ENCODE measurements at places on chromosomes 1 and 21. TPM values are rescaled to one million over a fixed set of nuclear protein-coding genes. Genes with fewer than 3 reads are reported as not detected.
A peak's percentile ranks its signal among the peaks of the same experiment; 100 is the strongest.

- no peak for DNase-seq
Measured at GRCh38 chr21:43608225-43608624, 51.1 kb downstream of the HSF2BP start.

GRCh38 chr1:14254251-14254650, 344.2 kb upstream of the KAZN start:
- DNase-seq, result no peak

GRCh38 chr1:41812051-41812450, 106.7 kb downstream of the HIVEP3 start:
- DNase-seq, result peak; percentile 74

DNA sequence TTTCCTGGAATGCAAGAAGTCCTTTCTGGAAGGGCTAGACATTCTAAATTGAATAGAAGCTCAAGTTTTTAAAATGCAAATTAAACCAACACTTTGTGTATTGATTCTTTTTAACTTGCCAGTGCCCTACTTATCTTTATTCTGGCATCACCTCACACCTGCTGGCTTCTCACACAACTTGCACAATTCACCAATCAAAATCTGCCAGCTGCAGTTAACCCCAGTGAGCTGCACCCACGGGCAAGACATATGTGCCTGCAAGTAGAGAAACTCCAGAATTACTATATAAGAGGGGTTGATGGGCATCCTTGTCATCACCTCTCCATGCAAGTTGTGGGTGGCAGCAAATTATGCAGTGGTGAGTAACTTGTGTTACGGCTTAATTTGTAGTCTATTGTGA, 11.7 kb upstream of the PLPPR4 start:
- no peak for DNase-seq

GRCh38 chr1:30611741-30612309, 111.6 kb downstream of the MATN1 start:
- peak; percentile 26 for DNase-seq

- DNase-seq, result no peak
Measured at GRCh38 chr1:14468751-14469150, 129.7 kb upstream of the KAZN start.

- no peak for DNase-seq
Measured at GRCh38 chr1:180611016-180611930, 20.5 kb upstream of the XPR1 start.

DNA sequence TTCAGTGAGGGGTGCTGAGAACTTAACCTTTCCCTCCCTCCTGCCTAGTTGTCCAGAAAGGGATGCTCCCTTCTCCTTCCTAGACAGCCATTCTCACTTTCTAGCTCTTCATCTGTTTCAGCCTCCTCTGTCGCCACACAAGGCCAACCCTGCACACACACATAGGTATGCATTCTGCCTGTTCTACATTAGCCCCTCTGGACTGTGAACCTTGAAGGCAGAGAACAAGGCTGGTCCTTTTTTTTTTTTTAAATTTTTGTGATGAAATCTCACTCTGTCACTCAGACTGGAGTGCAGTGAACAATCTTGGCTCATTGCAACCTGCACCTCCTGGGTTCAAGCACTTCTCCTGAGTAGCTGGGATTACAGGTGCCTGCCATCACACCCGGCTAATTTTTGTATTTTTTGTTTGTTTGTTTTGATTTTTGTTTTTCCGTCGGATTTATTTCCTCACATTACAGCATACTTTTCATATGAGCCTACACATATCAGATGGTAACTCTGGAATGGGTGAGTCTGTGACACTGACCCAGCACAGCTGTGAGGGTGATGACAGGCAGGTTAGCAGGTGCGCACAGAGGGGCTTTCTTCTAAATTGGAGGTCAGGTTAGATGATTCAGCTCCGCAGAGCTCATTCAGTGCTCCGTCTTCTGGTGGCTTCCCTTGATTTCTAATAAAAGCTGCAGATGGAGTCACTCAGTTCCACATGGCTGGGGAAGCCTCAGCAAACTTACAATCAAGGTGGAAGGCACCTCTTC, 4.9 kb upstream of the AKR1A1 start:
- DNase-seq, result no peak

GRCh38 chr1:222105393-222105737, 363.5 kb upstream of the DUSP10 start:
- DNase-seq, result no peak

- DNase-seq, result no peak
Measured at GRCh38 chr1:167276969-167277368, 56.3 kb downstream of the POU2F1 start.

- DNase-seq, result peak; percentile 66
Measured at GRCh38 chr1:226309398-226310244, 657 bp upstream of the LIN9 start.

MCOLN3 gene
- total RNA-seq, result 6.4 TPM

OR10J1 gene
- not detected for total RNA-seq

HENMT1 gene
- 4.6 TPM for total RNA-seq

SYPL2 gene
- 3.7 TPM for total RNA-seq

All from WTC11 (cell line).